ENCODE measurements at places on chromosomes 2 and 18.

GRCh38 chr2:17373041-17373440 is 145.2 kb downstream of the RAD51AP2 start:
- peaks cover 8% of the 10 kb centered on the region for H3K27me3 ChIP-seq
- H3K4me3 ChIP-seq: no peak overlapping the region

DNA sequence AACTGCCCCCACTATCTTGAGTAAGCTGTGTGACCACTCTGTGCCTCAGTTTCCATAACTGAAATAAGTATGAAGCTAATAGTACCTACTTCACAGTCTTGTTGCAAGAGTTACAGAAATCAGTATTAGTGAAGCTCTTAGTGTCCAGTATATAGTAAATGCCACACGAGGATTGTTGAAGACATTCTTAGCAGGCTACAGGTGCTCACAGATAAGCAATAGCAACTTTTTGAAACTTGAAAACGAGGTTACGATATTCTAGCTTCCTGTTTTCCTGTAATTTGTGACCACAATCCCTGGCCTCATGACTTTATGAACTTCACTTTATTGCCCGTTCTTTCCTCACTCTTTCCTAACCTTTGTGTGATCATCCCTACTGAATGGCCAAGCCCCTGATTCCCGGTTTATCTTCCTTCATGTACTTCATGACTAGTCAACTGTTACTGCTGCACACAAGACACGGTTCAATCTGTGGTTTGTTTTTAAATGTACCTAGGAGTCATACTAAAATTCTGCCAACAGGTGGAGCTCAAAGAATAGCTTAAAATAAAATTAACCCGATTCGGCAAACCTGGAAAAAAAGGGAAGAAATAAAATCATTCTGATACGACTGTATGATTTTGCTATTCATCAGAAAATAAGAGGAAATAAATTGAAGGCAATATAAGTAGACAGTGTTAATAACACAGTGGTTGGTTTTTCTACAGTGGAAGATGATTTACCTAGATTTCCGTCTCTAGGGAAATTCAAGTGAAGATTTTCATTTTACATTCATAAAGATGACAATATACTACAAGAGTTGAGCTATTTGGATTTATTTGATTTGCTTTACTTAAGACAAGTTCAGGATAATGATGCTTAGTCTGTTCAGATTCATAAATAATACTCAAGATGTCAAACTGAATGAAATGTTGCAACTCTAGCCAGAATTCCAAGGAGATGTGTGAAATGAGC is 38.1 kb upstream of the STAT1 start:
- no peak overlapping the region for H3K4me3 ChIP-seq
- peaks cover 8% of the 10 kb centered on the region for H3K27me3 ChIP-seq
- no peak overlapping the region for H3K27ac ChIP-seq
- peak; percentile 40 for DNase-seq
- no peaks in the 10 kb centered on the region for H3K36me3 ChIP-seq

DNA sequence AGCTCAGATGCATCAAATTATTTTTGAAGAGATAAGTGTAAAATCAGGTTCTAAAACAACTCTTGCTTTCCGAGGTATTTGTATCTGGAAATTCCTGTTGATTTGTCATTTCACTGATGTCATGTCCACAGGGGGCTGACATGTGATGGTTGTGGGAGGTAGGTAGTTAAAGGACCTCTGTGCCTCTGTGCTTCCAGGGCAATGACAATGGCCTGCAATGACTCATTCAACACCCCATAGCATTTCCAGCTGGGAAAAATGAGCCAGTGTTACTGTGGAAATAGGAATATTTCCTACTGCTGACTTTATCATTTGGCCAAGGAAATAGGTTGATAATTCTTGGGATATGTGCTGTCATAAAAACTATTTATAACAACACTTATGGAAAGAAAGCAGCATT is 86.2 kb upstream of the CCDC195 start:
- peaks cover 37% of the 10 kb centered on the region for H3K36me3 ChIP-seq
- H3K27ac ChIP-seq: peak overlapping the region; percentile 31
- no peak for DNase-seq

GRCh38 chr2:181140928-181141327 is 160.5 kb downstream of the UBE2E3 start:
- H3K27me3 ChIP-seq: peaks cover 6% of the 10 kb centered on the region
- no peak overlapping the region for H3K4me3 ChIP-seq
- no peak overlapping the region for H3K27ac ChIP-seq
- no peaks in the 10 kb centered on the region for H3K36me3 ChIP-seq

- peak overlapping the region; percentile 92 for H3K27ac ChIP-seq
- no peak for DNase-seq
- H3K4me1 ChIP-seq: peaks cover 50% of the 10 kb centered on the region
- H3K27me3 ChIP-seq: no peaks in the 10 kb centered on the region
- H3K4me3 ChIP-seq: no peak overlapping the region
- H3K36me3 ChIP-seq: peaks cover 15% of the 10 kb centered on the region
Measured at GRCh38 chr2:37637985-37638384, 33.5 kb downstream of the CDC42EP3 start.
